ENCODE measurements at places on chromosomes 3 and 15. TPM values are rescaled to one million over a fixed set of nuclear protein-coding genes. Genes with fewer than 3 reads are reported as not detected.

DNA sequence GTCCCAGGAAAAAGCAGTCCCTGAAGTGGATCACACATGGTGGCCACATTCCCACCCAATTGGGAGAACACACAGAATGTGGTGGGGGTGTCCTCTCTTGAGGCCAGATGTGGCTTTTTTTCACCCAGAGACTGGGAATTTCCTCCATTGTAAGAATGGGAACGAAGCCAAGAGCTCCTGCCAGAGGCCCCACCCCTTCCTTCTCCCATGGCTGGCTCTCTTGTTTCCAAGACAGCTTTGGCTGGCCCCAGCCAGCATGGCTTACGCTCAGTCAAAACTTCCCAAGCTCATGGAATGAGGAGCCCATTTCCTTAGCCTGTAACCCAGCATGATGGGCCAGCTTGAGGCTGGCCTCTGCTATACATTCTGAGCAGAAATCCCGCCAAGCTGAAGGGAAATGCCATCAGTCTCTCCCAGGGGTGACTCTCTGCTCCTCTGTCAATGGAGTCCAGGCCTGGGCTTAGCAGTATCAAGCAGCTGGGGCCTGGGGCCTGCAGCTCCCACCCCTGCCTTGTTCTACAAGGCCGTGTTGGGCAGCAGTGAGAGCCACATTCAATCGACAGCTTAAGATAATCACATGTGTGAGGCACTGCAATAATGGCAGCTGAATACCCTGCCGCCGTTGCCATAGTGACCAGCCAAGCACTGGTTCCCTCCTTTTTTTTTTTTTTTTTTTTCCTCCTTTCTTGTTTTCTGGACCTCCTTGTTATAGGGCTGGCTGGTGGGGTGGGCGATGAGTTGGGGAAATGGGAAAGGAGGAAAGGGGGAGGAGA is 142.4 kb downstream of the EPHB1 start:
- DNase-seq, result no peak

- DNase-seq, result no peak
Observed at GRCh38 chr15:82890338-82890994, 62.1 kb downstream of the HOMER2 start.

Gene NOX5
- not detected for total RNA-seq

Gene SLC27A2
- not detected for total RNA-seq

DNA sequence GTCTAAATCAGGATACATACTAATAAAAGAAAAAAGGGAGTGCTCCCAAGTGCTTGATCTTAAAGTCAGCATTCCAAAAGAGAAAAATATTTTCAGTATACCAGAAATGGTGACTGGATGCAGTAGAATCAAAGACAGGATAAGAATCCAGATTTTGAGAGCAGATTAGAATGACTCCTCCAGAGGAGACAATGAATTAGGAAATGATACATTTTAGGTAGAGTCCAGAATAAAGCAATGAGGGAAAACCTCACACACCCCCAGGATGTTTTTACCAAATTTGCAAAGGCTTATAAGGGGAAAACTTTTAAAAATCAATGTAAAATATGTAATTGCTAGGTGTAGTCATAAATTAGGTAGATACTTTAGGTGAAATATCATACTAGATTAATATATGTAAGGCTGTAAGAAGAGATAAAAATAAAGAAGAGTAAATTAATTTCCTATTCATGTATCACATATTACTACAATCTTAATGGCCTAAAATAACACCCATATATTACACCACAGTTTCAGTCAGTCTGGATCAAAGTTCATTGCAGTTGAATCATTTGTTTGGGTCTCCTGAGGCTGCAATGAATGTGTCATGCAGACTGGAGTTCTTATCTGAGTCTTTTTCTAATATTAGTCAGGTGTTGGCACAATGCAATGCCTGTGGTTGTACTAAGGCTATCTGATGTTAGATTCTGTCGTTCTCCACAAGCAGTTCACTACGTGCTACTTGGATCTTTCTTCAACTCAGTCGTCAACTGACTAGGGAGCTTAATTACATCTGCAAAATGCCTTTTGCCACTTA is 547.8 kb upstream of the EPHA6 start:
- no peak for DNase-seq

Gene PAK6
- total RNA-seq, result not detected

Gene DUOXA2
- not detected for total RNA-seq

Gene SHC4
- 4.6 TPM for total RNA-seq

DNA sequence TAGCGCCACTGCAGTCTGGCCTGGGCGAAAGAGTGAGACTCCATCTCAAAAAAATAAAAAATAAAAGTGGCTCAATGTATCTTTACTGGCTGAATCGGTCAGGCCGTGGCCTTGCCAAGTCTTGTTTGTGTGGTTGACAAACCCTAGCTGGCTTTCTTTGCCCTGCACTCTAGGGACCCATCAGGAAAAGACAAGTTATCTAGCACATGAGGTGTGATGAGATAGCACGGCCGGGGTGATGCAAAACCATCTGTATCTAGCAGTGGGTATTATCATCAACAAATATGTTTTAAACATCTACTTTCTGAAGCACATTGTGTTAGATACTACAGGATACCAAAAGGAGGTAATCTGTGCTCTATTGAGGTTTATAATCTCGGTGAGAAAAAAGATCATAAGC is 3.9 kb upstream of the DPP8 start:
- DNase-seq, result no peak

DNA sequence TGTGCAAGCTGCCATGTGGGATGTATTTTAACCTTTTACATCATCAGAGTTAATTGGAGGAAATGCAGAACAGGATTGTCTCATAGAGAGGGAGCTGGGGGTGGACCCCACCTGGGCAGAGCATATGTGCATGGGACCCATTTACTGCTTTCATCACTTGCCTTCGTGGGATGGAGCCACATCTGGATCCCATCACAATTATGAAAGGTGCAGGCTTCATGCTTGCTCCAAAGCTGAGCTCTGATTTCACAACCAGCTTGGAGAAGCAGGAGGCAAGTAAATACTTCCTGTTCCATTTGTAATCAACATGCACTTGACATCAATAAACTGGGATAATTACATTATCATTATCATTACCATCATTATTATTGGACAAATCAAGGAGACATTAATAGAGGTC is 161.9 kb downstream of the ALDH1A2 start:
- no peak for DNase-seq

- DNase-seq, result no peak
Observed at GRCh38 chr3:101665357-101665756, 11.6 kb downstream of the ZBTB11 start.

Gene GP9
- not detected for total RNA-seq

DNA sequence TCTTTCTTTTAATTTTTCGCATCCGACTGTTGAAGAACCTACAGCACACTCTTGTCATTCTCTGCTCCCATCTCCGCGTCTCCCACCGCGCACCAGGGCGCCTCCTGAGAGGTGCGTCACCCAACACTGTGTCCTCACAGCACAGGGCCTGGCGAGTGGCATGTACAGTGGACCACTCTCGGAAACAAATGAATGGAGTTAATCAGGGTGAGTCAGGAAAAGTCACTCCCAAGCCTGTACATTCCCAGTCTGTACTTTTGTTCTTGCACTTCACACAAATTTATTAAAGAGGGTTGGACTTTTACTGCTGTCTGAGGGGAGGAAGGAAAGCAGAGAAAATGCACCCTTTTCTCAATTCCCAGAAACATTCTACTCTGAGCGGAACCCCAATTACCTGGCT is 625 bp downstream of the COL6A6 start:
- DNase-seq, result no peak

Gene TMOD3
- 75.4 TPM for total RNA-seq

GRCh38 chr15:64774629-64775493 is 528 bp downstream of the RBPMS2 start:
- DNase-seq, result no peak

DNA sequence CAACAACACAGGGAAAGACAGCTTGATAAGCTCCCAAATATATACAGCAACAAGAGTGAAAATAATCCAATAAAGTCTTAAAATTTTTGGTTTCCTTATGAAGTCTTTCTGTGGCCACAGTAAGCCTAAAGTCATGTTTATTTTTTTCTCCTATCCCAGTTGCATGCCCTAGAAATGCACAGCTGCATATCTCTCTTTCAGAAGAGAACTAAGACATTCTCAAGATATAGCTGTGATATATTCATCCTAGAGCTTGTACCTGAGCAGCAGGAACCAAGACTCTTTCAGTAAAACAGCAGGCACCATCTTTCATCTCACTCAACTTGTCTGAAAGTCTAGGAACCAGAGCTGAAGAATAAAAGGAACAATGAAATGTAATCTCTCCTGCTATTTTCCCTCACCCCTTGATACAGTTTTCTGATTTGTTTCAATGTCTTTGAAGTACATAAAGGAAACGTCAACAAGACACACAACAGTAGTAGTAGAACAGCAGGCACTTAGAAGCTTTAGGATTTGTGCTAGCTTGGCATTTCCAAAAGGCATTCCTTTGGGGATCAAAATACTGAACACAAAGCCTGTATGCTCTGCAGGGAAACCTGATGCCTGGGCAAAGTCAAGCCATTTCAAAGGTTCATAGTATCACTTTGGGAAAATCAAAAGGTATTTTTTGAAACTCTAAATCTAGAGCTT is 536.8 kb downstream of the PYDC2 start:
- DNase-seq, result no peak

GRCh38 chr3:177764933-177765332 is 567.7 kb upstream of the TBL1XR1 start:
- DNase-seq, result no peak

- no peak for DNase-seq
Observed at GRCh38 chr3:71580636-71581456, 2.7 kb downstream of the FOXP1 start.

DNA sequence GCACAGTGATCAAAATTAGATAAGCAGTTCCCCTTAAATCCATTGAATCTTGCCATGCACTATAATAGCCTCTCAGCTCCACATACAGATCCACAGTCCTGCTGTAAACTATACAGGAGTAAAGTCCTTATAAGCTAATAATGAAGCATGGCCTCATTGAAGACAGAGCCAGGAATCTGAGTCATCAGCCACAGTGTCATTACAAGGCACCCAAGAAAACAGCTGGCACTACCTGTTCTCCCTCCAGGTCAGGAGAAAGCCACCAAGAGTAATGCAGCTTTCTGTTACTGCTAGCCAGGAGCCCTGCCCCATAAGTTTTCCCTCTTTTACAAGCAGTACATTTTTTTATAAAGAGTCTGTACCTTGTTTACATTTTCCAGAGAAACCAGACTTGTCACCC is 27.3 kb downstream of the WDR49 start:
- DNase-seq, result no peak

DNA sequence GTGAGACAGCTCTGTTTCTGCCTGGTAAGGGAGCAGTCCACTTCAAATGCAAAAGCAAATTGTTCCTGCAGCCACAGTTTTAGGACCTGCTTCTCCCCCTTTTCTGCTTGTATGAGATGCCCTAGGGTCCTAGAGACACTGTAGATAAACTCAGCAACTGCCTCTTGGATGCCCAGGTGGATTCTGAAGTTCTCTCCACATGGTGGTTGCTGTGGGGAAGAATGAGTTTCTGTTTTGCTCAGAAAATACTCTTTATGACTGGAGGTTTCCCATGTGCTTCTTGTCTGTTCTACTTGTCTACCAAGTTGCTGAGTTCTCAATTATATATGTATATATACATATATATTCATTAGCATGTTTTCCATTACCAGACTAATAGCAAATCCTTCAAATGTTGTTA is 5.6 kb upstream of the ZNF80 start:
- DNase-seq, result no peak

Gene OIP5
- total RNA-seq, result 3.1 TPM

- DNase-seq, result no peak
Observed at GRCh38 chr15:85718271-85718971, 76.3 kb downstream of the KLHL25 start.

DNA sequence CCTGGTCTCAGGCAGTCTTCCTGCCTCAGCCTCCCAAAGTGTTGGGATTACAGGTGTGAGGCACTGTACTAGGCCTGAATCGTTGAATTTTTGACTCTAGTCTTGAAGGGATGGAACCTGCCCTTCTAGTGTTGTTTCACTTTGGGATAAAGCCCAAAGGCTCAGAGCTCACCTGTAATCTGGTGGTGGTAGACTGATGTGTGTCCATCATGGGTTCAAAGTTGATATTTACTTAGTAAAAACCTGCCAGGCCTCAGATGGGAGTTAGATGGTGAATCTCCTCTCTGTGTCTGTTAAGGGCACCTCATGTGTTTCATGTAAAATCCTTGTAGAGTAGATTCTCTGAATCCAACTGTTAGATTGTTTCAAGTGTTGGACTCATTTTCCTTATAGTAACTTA is 41.1 kb downstream of the FNDC3B start:
- DNase-seq, result no peak

DNA sequence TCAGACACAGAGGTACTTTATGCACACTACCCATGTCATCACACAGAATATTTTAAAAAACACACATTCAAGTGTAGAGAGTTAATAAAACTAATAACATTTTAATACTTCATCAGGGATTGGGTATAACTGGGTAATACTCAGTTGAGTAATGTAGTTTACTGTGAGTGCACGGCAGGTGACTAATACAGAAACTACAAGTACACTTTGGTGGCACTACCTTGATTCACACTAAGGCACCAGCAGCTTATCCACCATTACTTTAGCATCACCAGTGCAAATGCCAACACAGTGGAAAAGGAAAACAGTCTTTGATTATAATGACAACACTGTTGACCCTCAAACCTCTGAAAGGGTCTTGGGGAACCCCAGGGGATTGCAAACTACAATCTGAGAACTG is 33.6 kb downstream of the ZNF280D start:
- DNase-seq, result no peak

DNA sequence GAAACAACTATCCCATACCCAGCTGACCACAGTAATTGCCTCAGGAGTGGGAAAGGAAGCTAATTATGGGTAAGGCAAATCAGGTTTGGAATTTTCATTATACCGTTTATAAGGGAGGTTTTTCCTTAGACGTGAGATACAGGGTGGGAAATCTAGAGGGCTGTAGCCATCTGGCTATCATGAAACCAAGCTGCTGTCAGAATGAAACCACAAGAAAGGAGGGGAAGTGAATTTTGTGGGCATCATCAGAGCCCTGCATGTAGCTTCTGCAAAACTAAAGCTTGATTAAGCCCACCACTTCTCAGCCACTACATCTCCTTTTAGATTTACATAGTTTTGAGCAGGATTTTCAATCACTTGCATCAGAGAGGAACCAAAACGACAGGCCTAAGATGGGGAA is 893.5 kb downstream of the TUSC7 start:
- no peak for DNase-seq

Data from osteocyte (in vitro differentiated cells).